ENCODE measurements at places on chromosomes 1 and 21.

DNA sequence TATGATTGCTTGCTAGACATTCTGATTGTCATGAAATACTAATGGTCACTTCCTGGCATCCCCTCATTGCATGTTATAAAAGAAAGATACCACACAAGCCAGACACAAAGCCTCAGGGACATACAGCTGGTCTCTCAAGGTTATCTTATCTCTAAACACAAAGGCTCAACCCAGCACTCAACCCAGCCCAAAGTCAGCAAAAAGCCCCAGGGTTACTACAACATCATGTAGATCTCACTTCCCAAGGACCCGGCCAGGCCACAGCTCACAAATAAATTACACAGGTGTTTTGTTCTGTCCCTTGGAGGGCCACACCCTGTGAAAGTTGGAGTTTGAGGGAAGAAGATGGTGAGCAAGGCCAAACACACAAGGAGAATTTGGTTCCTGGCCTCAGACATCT lies 109.7 kb upstream of the BARHL2 start:
- DNase-seq, result no peak

DNA sequence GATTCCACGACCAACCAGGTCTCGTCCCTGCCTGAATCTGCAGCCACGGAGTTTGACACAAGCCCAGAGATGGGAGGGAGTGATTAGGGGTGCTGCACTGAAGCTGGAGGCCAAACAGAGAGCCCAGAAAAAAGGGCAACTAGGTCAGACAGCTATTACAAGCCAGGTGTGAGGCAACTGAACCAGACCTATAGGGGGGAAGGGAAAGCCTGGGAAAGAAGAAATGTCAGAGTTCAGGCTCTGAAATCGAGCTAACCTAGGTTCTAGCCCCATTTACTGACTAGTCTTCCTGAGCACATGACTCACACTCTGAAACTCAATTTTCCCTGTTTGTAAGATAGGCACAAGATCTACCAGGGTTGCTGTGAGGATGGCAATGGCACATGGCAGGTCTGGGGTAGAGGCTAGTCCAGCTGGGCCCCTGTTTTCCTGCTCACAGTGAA lies 1.7 kb downstream of the DHCR24 start:
- DNase-seq, result no peak

GRCh38 chr1:83115785-83116184 lies 883.1 kb downstream of the TTLL7 start:
- DNase-seq, result peak; percentile 4

- no peak for DNase-seq
These were observed 36.1 kb upstream of the KHDRBS1 start for GRCh38 chr1:31977385-31978131.

- no peak for DNase-seq
These were observed 48.1 kb upstream of the EEIG2 start for GRCh38 chr1:108511764-108512163.

GRCh38 chr21:40282912-40283886 lies 416.0 kb downstream of the PCP4 start:
- no peak for DNase-seq

DNA sequence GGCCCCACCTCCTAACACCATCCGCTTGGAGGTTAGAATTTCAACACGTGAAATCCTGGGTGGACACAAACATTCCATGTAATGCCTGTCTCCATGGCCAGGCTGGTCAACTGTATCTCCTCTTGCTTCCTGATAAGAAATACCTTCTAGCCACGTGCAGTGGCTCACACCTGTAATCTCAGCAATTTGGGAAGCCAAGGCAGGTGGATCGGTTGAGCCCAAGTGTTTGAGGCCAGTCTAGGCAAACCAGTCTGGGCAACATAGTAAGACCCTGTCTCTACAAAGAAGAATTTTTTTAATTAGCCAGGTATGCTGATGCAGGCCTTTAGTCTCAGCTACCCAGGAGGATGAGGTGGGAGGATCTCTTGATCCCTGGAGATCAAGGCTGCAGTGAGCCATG lies 58.3 kb upstream of the GALNT2 start:
- peak; percentile 82 for DNase-seq

- DNase-seq, result no peak
These were observed 88.4 kb downstream of the LRRC8C start for GRCh38 chr1:89721351-89721750.

DNA sequence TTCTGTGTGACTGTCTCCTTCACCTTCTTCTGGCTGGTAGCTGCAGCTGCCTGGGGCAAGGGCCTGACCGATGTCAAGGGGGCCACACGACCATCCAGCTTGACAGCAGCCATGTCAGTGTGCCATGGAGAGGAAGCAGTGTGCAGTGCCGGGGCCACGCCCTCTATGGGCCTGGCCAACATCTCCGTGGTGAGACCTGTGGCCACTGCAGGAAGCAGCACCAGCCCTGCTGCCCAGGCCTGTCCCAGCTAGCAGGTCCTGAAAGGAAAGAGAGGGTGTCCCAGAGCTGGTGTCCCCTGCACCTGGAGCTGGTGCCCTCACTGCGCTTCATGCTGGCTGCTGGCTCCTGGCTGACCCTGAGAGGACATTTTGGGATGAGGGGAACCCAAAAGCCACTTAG lies 5.9 kb upstream of the ATXN7L2 start:
- DNase-seq, result no peak

- DNase-seq, result no peak
These were observed 205.0 kb upstream of the GRIK3 start for GRCh38 chr1:37239225-37239740.

DNA sequence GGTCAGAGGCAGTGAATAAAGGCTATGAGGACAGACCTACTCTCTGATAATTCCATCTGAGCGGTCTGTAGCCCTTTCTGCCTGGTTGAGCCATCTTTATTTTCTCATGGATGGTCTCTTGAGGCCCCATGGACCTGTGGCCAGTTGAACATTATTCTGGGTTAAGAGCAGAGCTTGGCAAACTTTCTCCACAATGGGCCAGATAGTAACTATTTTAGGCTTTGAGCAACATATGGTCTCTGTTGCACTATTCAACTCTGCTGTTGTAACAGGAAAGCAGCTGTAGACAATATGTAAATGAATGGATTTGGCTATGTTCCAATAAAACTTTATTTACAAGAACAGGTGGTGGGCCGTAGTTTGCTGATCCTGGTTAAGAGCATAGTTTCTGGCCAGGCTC lies 62.7 kb downstream of the KAZN start:
- DNase-seq, result no peak

DNA sequence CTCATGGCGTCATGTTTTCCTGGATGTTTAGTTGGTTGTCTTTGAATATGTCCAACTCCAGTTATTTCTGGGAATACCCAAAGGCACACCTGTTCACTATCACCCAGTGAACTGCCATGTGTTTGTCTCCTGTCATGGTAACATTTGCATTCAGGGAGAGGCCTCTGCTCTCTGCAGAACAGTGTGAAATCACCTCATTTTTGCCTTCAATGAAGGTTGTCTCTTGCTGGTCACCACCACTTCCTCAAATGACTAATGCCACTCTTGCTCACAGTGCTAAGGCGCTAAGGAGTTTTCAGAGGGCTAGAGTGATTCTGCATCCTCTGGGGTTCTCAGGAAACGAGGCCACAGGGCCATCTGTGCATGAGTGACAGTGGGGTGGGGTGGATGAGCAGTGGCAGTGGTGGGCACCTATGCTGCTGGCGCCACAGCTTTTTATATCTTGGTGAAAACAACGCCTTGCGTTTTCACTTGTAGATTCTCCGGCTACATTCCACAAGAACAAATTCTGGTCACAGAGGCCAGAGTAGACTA lies 60.0 kb upstream of the ATP5PO start:
- peak; percentile 46 for DNase-seq

DNA sequence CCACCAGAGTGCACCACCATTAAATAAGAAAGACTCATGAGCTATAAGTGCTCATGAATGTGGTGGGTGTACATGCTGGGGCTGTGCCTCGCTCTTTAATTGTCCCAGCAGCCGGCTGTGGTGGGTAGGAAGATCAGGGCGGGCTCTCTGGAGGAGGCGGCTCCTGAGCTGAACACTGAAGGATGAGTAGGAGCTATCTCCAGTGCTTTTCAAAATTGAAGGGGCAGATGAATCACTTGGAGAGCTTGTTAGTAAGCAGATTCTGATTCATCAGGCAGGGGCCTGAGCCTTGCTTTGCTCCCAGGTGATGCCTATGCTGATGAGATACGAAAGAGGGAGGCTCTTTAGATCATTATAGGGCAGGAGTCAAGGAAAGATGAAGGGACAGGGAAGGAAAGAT lies 54.1 kb downstream of the ETS2 start:
- DNase-seq, result no peak

DNA sequence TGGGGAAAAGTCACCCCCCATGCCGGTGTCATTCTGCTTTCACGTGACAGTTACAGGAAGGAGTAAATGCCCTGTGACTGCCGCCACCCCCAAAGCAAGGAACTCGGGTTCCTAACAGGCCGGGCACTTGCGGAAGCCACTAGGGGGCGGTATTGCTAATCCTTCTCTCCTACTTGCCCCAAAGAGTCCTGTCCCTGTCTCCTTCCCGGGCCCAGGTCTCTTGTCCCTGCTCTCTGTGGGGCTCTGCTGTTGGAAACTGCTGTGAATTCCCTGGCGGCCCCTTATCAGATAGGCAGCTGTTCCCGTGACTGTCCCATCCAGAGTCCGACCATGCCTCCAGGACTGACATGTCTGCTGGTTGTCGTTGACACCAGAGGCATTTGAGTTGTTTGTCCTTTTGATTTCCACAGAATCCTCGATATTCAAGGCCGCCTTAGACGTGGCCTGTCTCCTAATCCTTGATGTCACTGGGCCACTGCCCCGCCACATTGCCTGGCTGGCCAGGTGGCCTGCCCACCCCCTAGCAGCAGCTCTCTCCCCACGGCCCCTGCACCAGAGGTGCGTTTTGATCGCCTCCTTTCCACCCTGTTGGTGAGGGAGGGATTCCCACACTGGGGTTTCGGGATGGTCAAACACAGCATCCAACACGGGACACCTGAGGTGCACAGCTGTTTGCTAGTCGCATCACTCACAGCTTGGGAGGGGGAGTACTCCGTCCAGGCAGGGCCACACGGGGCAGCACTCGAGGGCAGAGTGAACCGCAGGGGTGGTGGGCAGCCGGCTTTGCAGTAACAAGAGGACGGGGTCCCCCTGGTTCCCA lies 37.3 kb downstream of the CHAF1B start:
- DNase-seq, result peak; percentile 75

- no peak for DNase-seq
These were observed 5.0 kb upstream of the PLXNA2 start for GRCh38 chr1:208248991-208249696.

GRCh38 chr1:115546846-115547245 lies 94.9 kb upstream of the VANGL1 start:
- DNase-seq, result no peak

DNA sequence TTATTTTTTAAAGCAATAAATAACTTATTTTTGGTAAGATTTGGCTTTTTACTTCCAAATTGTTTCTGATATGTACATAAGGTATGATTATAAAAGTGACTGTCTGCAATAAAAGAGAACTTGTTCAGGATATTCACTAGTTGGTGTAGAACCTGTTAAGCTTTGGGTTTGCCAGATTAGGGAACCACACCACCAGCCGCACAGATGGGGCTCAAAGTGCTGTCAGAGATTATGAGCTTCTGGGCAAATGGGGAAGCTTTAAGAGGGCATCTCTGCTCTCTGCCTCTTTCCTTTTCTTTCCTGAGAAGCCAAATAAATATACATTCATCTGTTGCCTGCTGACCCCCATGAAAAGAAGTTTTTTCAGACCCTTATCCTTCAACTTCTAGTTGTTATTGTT lies 25.4 kb downstream of the IVNS1ABP start:
- DNase-seq, result no peak

GRCh38 chr1:67557696-67558448 lies 127.1 kb upstream of the GADD45A start:
- DNase-seq, result no peak

GRCh38 chr1:87392248-87393192 lies 63.8 kb downstream of the LMO4 start:
- DNase-seq, result peak; percentile 75

DNA sequence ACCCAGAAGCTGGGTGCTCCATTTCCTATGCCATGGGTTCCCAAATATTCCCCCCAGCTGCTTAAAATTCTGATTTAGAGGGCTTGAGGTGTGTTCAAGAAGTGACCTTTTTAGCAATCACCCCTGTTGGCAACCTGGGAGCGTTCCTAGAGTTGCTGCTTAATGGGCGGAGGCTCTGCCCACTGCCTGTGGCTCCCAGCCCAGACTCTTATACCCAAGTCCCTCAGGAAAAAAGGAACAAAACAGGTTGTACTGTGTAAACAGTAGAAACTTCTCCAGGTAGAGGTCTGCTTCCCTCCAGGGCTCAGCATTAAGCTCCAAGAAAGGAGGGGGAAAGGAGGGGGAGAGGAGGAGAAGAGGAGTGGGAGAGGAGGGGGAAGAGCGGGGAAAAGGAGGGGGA lies 14.6 kb upstream of the TENT5C start:
- DNase-seq, result no peak

DNA sequence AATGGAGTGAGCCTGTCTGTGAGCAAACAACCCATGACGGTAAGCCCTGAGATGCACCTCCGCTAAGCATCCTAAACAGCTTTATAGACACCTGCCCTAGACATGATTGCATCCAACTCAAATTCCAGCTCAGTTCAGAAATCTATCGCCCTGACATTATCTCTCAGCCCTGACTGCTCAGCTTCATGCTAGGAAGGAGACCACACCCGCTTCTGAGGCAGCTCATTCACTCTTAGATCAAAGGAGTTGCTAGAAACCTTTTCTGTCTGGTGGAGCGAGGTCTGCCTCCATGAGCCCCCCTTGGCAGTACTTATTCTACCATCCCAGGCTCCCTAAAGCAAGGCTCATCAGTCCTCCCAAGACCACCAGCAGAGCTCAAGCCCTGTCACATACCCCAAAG lies 17.0 kb downstream of the IL10RB start:
- no peak for DNase-seq

DNA sequence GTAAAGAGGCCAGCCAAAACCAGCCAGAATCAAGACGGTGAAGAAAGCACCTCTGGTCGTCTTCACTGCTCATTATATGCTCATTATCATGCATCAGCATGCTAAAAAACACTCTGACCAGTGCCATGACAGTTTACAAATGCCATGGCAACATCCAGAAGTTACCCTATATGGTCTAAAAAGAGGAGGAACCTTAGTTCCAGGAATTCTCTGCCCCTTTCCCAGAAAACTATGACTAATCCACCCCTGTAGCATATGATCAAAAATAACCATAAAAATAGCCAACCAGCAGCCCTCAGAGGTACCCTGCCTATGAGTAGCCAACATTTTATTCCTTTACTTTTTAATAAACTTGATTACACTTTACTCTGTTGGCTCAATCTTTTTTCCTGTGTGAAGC lies 34.2 kb upstream of the PBX1 start:
- no peak for DNase-seq

DNA sequence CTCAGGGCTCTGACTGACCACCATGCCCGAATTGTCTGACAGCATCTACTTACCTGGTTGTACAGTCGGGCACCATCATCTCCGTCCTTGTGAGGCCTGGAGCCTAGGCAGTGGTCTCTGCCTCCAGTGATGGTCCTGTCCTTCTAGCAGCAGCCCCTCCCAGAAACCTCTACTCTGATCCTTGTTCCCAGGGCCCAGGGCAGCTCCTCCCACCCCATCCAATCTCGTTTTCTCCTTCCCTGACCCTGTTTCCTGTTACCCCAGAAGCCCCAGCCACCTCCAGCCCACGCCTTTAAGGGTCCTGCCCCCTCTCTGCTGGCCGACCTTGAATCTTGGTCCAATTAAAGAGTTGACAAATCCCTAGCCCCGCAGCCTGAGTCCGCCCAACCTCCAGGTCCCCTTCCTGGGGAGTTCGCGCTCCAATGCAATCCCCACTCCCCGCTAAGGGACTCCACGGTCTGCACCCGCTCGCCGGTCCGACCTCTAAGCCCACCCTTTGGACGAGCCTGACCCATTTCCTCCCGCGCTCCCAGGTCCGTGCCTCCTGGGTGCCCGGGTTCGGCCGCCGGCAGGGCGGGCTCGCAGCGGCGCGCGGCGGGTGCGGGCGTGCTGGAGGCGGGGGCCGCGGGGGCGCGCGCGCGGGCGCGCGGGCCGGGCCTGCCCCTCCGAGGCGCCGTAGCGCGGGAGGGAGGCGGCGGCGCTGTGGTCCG lies at the start of gene B4GALT2:
TSS of gene B4GALT2 (plus strand) at position 660 of the 710 bp plus-strand sequence. CDS start 1,951 bp downstream, outside the sequence.
- DNase-seq, result no peak

Measured in trophoblast cell (in vitro differentiated cells and primary cell).